ENCODE measurements at places on chromosomes 2 and 18.

- no peak for DNase-seq
These were observed 207.4 kb downstream of the TMEM247 start for GRCh38 chr2:46686811-46687210.

DNA sequence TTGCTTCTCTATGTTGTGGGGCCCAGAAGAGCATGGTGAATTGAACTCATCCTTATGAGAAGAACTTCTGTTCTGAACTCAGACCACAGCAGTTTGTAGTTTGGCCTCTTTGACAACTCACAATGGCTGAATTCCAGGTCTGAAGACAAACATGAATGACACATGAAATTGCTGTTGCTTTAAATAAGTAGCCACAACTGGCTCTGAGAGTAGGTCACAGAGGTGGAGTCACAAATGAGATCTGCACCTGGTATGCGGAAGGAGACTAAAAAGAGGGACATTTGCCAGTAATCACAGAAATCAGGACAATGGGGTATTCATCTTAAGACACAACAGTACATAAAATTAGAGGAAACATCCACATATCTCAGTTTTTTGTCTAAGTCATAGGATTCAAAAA, 290.3 kb upstream of the MMADHC start:
- DNase-seq = no peak

- DNase-seq = no peak
These were observed 142.3 kb downstream of the TANC1 start for GRCh38 chr2:159110784-159111183.

DNA sequence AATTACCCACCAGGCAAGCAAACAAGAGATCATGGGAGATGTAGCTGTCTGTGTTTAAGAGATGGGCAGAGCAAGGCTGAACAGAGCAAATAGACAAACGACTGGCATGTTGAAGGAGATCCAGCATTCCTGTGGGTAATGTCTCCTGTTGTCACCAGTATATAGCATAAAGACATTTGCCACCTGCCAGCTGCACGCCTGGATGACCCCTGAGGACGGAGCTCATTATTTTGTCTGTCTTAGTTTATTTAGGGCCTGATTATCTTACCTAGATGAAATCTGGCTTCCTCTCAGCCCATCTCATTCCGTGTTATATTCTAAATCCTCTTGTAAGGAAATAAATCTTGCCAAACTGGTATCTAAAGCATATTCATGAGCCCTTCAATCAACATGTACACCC, 510.3 kb upstream of the LINC00305 start:
- DNase-seq = no peak

DNA sequence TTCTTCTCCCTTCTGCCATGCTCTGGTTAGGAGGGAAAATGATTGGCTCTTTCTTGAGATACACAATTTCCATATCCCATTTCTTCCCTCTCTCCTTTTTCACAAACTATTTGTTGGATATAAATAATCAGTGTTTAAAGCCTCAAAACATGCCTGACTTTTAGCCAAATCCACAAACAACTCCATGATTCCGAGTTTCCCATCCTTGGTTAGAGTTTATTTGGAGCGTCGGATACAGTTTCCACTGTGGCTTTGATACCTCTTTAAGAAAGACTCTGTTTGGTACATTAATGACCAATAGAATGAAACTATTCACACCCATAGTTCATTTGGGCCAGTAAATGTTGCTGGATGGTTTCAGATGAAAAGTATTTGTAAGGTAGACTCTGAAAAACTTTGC, 5.9 kb upstream of the FHL2 start:
- no peak for DNase-seq

DNA sequence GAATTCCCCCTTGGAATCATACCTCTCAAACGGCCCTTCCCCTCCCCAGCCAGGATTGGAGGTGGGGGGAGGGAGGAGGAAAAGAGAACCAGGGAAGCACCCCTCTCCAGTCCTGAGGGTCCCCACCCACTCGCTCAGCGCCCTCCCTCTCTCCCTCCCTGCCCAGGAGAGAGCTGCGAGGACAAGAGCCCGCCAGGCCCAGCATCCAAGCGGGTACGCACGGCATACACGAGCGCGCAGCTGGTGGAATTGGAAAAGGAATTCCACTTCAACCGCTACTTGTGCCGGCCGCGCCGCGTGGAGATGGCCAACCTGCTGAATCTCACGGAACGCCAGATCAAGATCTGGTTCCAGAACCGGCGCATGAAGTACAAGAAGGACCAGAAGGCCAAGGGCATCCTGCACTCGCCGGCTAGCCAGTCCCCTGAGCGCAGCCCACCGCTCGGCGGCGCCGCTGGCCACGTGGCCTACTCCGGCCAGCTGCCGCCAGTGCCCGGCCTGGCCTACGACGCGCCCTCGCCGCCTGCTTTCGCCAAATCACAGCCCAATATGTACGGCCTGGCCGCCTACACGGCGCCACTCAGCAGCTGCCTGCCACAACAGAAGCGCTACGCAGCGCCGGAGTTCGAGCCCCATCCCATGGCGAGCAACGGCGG, 14.4 kb downstream of the HOXD3 start:
- no peak for DNase-seq

GRCh38 chr2:181367411-181367810, 89.8 kb upstream of the ITGA4 start:
- DNase-seq = no peak

GRCh38 chr2:121182520-121182919, 102.5 kb downstream of the TFCP2L1 start:
- no peak for DNase-seq

DNA sequence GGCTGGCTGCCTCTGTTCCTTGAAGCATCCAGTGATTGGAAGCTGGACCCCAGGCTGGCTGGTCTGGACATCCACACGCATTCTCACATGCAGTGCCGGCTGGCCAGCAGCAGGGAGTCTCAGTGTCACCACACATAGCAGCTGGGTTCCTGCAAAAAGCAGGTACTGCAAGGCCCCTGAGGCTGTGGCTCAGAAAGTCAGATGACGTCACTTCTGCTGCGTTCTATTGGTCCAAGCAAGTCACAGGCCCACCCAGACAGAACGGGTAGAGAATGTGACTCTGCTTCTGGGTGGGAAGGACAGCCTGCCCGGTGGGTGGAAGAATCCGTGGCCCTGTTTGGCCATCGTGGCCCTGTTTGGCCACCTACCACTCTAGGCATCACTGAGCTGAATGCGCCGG, 51.3 kb upstream of the SPP2 start:
- no peak for DNase-seq

- peak; percentile 21 for DNase-seq
These were observed 35.2 kb upstream of the NAPG start for GRCh38 chr18:10490401-10491165.

- no peak for DNase-seq
These were observed 35.8 kb downstream of the SPOPL start for GRCh38 chr2:138537170-138537915.

- no peak for DNase-seq
These were observed 155.4 kb downstream of the THSD7B start for GRCh38 chr2:136920652-136921333.

GRCh38 chr18:61957801-61958516, 65.2 kb upstream of the RNF152 start:
- no peak for DNase-seq

GRCh38 chr2:65710779-65711295, 278.4 kb upstream of the SPRED2 start:
- no peak for DNase-seq

GRCh38 chr18:8984131-8984721, 118.3 kb upstream of the NDUFV2 start:
- DNase-seq = no peak

GRCh38 chr2:147989809-147990403, 30.6 kb downstream of the ORC4 start:
- DNase-seq = peak; percentile 22

DNA sequence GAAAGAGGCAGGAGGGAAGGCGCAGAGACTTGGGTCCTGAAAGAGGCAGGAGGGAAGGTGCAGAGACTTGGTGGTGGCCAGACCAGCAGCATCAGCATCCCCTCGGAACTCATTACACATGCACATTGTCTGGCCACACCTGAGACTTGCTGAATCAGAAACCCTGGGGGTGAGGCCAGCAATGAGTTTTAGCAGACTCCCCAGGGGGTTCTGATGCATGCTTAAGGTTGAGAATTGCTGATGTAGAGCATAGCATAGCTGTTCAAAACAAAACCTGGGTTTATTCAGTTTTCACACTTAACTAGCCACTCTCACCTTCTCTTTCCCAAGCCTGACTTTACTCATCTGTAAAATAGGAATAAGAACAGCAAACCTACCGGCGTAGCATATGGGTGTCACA, 122.9 kb downstream of the MRO start:
- no peak for DNase-seq

DNA sequence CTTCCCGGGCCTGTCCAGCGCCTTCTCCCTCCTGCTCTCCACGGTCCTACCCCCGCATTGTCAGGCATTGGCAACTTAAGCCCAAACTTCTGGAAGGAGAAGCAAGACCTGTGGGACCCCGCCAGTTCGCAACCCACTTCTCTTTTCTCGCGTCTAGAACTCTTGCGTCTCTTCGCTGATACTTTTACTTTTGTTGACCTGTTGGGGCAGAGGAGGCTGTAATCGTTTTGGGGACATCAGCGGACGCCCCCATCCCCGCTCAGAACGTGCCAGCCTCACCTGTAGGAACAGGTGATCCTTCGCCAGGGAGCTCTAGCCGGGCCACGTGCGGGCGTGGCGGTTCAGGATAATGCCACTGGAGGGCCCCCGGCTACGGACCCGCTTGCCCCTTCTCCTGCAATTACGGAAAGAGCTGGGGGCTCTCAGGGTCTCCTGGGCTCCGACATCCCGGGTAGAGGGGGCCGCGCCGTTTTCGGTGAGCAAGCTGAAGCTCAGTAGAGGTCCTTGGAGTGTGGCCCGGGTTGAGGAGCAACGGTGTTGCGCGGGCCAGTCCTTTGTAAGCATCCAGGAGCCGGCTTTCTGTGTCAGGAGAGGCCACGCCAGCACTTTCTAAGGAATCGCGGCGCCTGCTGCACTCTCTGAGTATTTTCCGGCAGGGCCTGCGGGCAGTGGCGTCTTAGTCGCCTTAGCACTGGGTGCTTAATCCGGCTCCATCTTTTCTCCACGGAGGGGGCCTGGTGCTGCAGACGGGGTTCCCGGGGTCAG, 1.6 kb downstream of the MTCL1 start:
- DNase-seq = no peak

DNA sequence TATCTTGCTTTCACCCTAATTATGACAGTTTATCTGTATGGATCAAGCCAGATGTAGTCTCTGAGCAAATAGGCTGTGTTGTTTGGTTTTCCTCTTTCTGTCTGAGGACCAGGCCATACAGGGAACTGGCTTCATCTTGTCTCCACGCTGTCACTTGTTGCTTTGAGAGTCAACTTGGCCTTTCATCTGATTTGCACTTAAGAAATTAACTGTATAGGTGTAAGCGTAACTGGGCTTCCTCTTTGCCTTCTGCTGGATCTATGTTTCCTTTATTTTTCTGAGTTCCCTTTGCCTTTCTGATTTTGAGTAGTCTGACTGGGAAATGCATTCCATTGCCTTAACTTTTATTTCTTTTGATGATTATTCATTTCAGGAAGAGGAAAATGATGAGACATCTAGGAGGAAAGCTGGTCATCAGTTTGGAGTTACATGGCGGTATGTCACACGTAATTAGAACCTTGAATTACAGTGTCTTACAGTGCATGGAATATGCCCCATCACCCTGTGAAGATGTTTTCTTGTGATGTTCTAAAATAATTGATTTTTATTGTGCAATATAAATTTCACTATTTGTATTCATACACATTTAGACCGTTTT, 17.4 kb downstream of the PTCD3 start:
- no peak for DNase-seq

GRCh38 chr18:62522178-62522503, 684 bp upstream of the ZCCHC2 start:
- DNase-seq = no peak

DNA sequence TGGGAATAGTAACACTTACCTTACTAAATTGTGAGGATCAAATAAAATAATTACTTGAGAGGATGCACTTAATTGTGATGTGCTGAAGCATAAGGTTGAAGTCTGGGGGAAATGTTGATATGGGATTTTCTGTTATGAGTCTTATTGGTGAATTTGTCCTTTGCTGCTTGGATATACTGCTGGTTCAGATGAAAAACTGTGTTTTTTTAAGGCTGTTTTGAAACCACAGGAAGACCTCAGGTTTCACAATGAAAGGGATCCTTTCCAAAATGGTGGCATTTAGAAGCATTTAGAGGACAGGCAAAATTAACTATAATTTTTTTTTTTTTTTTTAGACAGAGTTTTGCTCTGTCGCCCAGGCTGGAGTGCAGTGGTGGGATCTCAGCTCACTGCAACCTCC, 34.9 kb downstream of the SPATS2L start:
- no peak for DNase-seq

DNA sequence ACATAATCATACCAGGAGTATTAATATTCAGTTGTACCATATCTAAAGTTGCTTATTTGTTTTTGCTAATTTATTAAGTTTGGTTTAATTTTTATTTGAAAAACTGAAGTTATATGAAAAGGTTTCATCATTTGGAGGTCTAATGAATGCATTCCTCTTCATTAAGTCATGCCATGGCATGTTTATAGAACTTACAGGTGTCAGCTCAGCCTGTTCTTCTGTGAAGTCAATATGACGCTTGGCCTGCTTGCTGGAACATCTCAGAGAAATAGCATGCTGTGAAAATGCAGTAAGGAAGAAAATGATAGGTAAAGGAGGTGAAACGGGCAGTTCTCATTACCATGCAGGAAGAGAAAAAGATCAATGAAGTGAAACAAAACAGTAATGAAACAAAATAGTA, 58.2 kb downstream of the RAPH1 start:
- no peak for DNase-seq

- no peak for DNase-seq
These were observed 483.8 kb upstream of the REG3G start for GRCh38 chr2:78541451-78542267.

GRCh38 chr2:19833978-19834377, 67.8 kb downstream of the TTC32 start:
- DNase-seq = no peak

- DNase-seq = no peak
These were observed 82.7 kb upstream of the SLC39A10 start for GRCh38 chr2:195574312-195574711.

DNA sequence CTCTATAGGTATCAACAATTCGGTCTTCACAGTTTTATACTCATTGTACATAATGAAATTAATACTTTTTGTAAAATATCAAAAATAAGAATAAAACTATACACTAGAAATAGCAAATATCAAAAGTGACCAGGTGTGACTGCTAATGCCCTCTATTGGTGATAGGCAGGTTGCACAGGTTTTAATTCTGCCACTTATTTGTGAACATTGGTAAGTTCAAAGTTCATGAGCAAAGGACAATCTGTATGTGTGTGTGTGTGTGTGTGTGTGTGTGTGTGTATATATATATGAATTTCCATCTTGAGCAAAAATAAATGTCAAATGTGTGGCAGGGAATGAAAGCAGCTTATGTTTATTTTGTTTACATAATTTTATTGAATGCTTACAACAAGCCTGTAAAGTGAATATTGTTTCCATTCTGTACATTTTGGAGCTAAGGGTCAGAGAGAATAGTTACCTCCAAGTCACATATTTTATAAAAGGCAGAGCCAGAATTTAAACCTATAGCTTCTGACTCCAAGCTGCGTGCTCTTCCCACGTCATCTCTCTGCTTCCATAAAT, 537.4 kb downstream of the CPS1 start:
- DNase-seq = no peak

- DNase-seq = peak; percentile 6
These were observed 12.2 kb downstream of the PLB1 start for GRCh38 chr2:28507796-28508764.

GRCh38 chr18:36459203-36459602, 161.7 kb downstream of the FHOD3 start:
- DNase-seq = no peak
